ENCODE measurements at places on chromosomes 3 and 15. TPM values are rescaled to one million over a fixed set of nuclear protein-coding genes. Genes with fewer than 3 reads are reported as not detected.
A peak's percentile ranks its signal among the peaks of the same experiment; 100 is the strongest.

The AMIGO3 gene
- total RNA-seq = not detected

The GOLGA8A gene
- 10.9 TPM for total RNA-seq

The GRAMD1C gene
- total RNA-seq = 2.5 TPM

The TAGLN3 gene
- total RNA-seq = not detected

The HYKK gene
- 13.8 TPM for total RNA-seq

The IQCB1 gene
- total RNA-seq = 6.1 TPM

The TBC1D23 gene
- total RNA-seq = 39.4 TPM

The FGD5 gene
- 0.40 TPM for total RNA-seq

The CHRM5 gene
- not detected for total RNA-seq

The MAGI1 gene
- 3.7 TPM for total RNA-seq

The PCSK6 gene
- 48.8 TPM for total RNA-seq

The CKMT1A gene
- not detected for total RNA-seq

The CLDN1 gene
- total RNA-seq = 1.3 TPM

The ITGB5 gene
- total RNA-seq = 115 TPM

The ZNF860 gene
- not detected for total RNA-seq

The ZNF106 gene
- 26.7 TPM for total RNA-seq

The PLA2G4F gene
- total RNA-seq = not detected

The CEP70 gene
- 2.9 TPM for total RNA-seq

The SLC25A20 gene
- total RNA-seq = 23.4 TPM

The SNRPA1 gene
- 134 TPM for total RNA-seq

DNA sequence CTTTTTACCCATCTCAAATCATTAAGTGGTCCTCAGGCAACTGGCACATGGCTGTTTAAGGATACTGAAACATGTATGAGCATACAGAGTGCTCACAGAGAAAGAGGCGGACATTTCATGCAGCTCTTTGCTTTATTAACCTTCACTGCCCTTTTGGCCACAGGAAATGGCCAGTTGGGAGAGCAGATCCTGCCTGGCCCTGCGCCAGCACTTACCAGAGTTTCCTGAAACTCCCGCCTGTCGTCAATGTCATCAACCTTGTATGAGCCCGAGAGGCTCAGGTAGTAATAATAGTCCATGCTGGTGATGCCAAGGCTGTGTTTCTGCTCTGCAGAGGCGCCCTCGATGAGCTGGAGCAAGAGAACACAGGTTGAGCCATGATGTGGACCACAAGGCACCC, 17.8 kb downstream of the LDHAL6B start:
- no peak for DNase-seq

DNA sequence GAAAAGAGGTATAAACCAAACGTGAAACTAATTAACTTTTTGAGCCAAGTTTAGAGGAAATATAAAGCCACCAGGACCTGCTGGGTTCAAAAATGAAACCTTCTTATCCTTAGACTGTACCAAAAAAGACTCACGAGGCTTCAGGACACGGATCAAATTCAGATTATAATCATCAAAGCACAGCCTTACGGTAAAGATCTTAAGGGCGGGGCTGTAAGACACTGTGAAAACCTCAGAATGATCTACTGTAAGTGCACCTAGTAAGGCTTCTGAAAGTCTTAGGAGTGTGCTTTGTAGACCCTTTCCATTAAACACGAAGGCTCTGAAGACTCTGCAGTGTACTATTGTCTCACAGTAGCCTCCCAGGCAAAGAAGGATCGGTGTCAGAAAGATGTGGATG, 26.8 kb downstream of the TARS3 start:
- DNase-seq = no peak

DNA sequence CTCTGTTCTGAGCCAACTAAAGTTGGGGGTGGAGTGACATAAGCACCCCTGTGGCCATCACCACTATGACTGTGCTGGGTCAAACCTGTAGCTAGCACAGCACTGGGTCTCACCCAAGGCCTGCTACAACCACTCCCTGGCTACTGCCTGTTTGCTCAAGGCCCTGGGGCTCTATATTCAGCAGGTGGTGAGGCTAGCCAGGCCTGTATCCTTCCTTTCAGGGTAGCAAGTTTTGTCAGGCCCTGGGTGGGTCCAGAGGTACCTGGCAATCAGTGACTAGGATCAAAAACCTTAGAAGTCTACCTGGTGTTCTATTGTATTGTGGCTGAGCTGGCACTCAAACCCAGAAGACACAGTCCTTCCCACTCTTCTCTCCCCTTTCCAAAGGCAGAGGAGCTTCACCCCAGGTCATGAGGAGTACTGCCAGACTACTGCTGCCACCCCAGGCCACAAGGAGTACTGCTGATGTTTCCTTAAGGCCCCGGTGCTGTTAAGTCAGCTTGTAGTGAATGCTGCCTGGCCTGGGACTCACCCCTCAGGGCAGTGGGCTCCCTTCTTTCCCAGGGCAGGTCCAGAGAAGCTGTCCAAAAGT, 170.8 kb downstream of the IGSF11 start:
- peak; percentile 35 for DNase-seq

GRCh38 chr3:63588895-63589294, 63.6 kb upstream of the SNTN start:
- DNase-seq = no peak

GRCh38 chr3:159149633-159150032, 347.8 kb downstream of the MFSD1 start:
- DNase-seq = no peak

GRCh38 chr3:188054541-188054940, 99.4 kb upstream of the LPP start:
- DNase-seq = no peak

DNA sequence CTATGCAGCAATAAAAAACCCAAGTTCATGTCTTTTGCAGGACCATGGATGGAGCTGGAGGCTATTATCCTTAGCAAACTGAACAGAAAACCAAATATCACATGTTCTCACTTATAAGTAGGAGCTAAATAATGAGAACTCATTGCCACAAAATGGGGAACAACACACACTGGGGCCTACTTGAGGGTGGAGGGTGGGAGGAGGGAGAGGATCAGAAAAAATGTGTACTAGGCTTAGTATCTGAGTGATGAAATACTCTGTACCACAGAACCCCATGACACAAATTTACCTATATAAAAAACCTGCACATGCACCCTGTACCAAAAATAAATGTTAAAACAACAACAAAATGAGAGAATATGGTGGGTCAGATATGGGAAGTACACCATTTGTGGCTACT, 49.6 kb upstream of the AADACL2 start:
- no peak for DNase-seq

DNA sequence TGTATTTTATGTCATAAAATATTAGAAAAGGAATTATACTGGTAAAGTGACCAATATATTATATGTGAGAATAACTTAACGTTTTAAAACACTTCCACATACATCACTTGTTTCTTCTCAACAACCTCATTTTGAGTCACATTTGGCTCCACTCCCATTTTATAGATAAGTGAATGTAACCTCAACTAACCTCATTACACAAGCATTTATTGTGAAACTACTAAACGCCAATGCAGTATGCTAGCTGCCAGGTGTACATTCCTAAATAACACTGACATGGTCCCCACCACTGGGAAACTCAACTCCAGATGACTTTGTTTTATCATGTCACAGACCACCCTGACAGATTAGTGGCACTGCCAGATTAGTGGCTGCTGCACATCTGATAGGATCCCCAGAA, 249.7 kb upstream of the CNTN4 start:
- no peak for DNase-seq

- no peak for DNase-seq
Measured at GRCh38 chr15:83643201-83643600, 10.7 kb upstream of the ADAMTSL3 start.

GRCh38 chr3:120516136-120516535, 65.3 kb upstream of the FSTL1 start:
- no peak for DNase-seq

DNA sequence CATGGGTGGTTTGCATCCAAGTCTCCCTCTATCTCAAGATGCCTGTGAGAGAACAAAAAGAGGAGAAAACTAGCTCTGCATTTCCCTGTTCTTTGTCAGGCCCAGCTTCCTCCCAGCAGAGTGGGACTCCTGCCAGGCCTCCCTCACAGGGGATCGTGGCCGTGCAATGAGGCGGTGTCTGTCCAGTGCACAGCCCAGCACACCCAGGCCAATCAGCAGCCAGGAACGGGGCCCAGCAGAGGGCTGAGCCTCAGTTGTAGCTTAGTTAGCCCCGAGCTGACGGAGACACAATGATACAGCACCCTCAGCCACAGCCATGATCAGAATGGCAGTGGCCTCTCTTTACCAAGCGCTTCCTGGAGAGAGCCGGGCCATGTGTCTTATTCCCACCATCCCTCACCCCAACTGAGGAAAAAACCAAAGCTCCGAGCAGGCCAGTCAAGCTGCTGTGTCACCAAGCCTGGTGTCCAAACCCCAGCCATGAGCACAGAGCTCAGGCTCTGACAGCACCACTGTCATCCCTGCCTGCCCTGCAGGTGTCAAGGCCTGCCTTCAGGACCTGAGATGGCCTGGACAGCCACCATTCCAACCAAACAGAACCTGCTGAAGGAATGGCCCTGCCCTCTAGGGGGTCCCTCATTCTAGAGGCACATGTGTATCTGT, 71.1 kb downstream of the DNAJB8 start:
- DNase-seq = no peak

- no peak for DNase-seq
Measured at GRCh38 chr3:187629711-187630110, 40.5 kb downstream of the SST start.

- DNase-seq = no peak
Measured at GRCh38 chr15:64501396-64501715, 41.0 kb downstream of the ZNF609 start.

DNA sequence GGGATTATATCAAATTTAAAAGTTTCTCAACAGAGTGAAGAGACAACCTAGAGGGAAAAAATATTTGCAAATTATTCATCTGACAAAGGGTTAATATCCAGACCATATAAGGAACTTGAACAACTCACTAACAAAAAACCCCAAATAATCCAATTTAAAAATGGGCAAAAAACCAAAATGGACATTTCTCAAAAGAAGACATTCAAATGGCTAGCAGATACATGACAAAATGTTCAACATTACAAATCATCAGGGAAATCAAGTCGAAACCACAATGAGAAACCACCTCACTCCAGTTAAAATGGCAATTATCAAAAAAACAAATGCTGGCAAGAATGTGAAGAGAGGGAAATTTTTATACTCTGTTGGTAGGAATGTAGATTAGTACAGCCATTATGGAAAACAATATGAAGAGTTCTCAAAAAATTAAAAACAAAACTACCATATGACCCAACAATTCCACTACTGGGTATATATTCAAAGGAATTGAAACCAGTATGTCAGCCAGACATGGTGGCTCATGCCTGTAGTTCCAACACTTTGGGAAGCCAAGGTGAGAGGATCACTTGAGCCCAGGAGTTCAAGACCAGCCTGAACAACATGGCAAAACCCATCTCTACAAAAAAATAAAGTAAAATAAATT, 88.5 kb downstream of the CSNK1G1 start:
- no peak for DNase-seq

DNA sequence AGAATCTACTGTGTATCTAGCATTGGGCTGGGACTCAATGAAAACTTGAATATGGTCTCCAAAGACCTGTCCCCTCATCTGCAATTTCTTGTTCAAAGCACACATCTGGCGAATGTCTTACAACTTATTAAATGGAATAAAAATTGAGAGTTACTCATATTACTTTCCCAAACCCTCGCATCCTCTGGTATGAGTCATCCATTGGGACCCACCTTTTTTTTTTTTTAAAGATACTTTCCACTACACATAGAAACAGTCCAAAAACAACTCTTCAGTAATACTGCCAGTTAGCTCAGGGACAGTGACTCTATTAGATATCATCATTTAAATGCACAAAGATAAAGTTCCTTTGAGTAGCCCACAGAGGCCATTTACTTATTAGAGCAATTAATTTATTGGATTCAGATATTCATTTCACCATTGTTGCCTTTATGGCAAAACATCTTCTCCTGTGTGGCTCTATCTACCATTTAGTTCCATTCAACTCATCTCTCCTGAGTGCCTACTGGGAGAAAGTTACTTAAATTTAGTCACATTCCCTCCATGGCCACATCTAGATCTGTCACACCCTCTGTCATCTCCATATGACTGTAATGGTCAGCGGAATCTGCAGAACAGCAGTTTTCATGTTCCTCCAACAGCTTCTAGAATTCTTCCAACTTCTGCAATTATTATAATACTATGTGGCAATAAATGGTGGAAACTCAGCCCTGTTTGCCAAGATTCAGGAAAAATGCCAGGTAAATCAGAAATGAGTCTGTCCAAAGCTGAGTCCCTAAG, 77.9 kb upstream of the ARHGEF3 start:
- no peak for DNase-seq

GRCh38 chr15:100311833-100312476, 29.8 kb downstream of the ADAMTS17 start:
- no peak for DNase-seq

DNA sequence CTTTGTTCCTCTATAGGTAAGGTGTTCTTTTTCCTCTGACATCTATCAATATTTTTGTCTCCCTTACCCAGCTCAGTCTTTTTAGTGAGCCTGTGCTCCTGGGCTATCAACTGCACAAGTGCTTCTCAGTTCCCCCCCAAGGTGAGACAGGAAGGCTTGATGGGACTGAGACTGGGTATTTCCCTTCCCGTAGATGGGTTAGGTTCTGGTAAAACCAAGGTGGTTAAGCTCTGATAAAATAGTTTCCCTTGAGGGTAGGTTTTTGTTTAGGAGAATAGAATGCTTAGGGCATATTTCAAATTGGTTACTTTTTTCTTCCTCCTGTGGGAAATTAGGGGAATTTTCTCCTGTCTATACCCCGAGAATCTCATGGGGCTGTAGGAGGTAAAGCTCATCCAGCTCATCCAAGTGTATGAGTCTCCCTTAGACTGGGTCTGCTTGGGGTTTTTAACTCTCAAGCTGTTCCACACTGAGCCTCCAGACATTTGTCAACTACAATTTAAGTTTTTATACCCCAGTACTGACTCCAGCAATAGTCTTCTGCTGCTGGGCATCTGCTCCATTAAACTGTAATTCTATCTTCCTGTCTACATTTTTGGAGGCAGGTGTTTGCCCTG, 44.9 kb downstream of the OXSR1 start:
- no peak for DNase-seq

GRCh38 chr15:54045397-54045796, 67.2 kb downstream of the UNC13C start:
- no peak for DNase-seq

- peak; percentile 54 for DNase-seq
Measured at GRCh38 chr3:185983495-185984141, 45.8 kb upstream of the TRA2B start.

DNA sequence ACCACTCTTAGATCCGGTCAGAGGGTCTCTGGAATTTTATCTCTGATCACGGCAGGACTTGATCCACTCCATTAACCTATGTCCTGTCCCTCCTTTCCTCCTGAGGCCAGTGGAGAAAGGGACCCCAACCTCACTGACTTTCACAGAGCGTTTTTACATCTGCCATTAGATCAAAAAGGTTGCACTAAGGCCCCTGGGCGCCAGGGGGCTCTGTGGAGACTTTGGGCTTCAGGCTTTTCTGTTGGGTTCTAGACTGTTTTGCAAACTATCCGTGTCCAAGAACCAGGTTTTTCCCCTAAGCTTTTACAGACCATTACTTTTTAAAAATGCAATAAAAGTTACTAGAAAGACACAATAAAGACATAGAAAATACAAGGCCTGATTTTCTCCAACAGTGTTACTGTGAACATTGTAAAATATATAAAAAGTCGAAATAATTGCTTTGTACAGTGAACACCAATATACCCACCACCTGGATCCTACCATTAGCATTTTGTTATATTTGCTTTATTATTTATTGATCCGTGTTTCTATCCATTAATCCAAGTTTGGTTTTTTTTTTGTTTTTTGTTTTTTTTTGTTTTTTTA, 159.7 kb downstream of the POLR2M start:
- DNase-seq = peak; percentile 45

All from MG63 (cell line).